ENCODE measurements at places on chromosomes 2 and 18.

DNA sequence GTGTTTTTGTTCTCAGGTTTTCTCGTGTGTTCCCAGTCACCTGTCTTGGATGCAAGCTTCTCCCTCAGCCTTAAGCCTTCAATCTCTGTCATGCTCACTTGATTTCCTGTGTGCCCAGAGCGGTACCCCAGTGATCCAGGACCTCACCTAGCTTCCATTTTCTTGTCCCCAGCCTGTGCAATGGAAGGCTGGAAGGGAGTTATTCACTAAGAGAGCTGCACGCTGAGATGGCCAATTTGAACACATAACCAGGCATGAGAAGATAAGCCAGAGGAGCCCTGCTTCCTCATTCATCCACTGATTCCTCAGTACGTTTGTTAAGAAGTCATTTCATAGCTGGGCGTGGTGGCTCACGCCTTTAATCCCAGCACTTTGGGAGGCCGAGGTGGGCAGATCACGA is 130.8 kb upstream of the SERPINE2 start:
- DNase-seq, result no peak

GRCh38 chr2:226002438-226002837 is 602.9 kb downstream of the NYAP2 start:
- DNase-seq, result peak; percentile 44

- no peak for DNase-seq
These were observed 90.9 kb downstream of the GPD2 start for GRCh38 chr2:156526950-156527636.

GRCh38 chr2:42744545-42745082 is 19.3 kb downstream of the OXER1 start:
- DNase-seq, result no peak

DNA sequence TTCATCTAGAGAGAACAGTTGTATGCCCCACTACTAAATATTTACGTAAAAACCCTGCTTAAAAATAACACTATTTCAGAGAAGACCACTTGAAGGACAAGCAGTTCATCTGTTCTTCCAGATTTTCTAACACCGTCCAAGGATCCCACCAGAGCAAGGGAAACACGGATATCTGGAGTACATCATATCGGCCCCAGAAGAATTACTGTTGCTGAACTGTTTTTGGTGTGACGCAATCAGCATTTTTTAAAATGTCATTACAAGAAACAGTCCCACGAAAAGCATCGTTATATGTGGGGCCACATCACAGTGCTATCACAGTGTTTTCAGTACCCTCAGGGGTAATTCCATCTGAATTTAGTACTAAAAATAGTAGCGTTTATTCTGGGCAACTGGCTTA is 134.5 kb upstream of the PKDCC start:
- DNase-seq, result no peak

GRCh38 chr18:48754993-48755473 is 195.7 kb downstream of the SMAD7 start:
- DNase-seq, result no peak

DNA sequence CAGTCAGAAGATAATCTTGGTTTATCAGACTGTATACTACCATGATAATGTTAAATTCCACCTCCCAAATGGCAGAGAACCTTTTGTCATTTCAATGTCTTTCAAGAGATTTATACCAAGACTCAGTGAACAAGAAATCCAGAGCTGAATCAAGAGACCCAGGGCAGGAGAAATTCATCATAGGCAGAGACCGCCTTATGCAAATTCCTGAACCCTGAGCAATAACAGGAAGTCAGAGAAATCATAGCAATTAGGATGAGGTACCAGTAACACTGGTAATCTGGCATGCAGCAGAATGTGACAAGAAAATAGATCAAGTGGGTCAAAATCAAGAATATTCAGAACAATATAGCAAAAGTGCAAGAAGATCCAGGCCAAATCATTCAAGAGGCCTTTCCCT is 412.4 kb upstream of the LRATD1 start:
- DNase-seq, result no peak

- DNase-seq, result no peak
These were observed 26.4 kb downstream of the CCNT2 start for GRCh38 chr2:134944975-134945374.
